ENCODE measurements at places on chromosomes 4 and X. TPM values are rescaled to one million over a fixed set of nuclear protein-coding genes. Genes with fewer than 3 reads are reported as not detected.

The PABPC1L2A gene
- not detected for total RNA-seq

The HELQ gene
- 14.1 TPM for total RNA-seq

The PRDM8 gene
- total RNA-seq: 1.2 TPM

The MAGIX gene
- 0.84 TPM for total RNA-seq

The NUDT9 gene
- total RNA-seq: 20.4 TPM

The FHIP1A gene
- total RNA-seq: 0.17 TPM

The PCSK1N gene
- 0.42 TPM for total RNA-seq

The TRIM75 gene
- total RNA-seq: not detected

The CENPVL2 gene
- not detected for total RNA-seq

The FRAS1 gene
- total RNA-seq: 1.7 TPM

The BRS3 gene
- total RNA-seq: not detected

The TEX11 gene
- total RNA-seq: not detected

The PCDH11X gene
- not detected for total RNA-seq

The PAGE5 gene
- not detected for total RNA-seq

The LGI2 gene
- not detected for total RNA-seq

All from dermis blood vessel endothelial cell (primary cell).